ENCODE measurements at places on chromosomes 4 and X.

- DNase-seq, result no peak
Observed at GRCh38 chr4:16759931-16760582, 138.4 kb downstream of the LDB2 start.

GRCh38 chr4:89204624-89205023 is 93.3 kb downstream of the TIGD2 start:
- DNase-seq, result no peak

DNA sequence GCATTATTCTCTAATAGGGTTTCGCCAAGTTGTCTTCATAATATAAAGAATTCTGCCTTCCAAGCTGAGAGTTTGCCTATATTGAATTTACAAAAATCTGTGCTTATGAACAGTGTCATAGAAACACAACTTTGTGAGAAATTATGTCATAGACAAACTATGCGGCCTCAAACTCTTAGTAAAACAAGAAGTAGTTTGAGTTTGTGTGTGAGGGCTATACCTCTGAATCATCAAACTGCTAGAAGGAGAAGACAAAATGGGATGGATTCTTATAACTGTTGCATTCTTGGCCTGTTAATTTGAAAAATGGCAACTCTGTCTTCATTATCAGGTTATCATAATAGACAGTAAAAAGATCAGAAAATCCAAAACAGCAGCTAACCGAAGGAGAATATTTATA is 46.1 kb upstream of the NAP1L5 start:
- DNase-seq, result no peak

GRCh38 chrX:94329182-94329581 is 655.2 kb downstream of the FAM133A start:
- no peak for DNase-seq

- DNase-seq, result no peak
Observed at GRCh38 chrX:21932292-21933002, 8.1 kb upstream of the SMS start.

- no peak for DNase-seq
Observed at GRCh38 chrX:70332600-70332999, 42.7 kb downstream of the KIF4A start.

DNA sequence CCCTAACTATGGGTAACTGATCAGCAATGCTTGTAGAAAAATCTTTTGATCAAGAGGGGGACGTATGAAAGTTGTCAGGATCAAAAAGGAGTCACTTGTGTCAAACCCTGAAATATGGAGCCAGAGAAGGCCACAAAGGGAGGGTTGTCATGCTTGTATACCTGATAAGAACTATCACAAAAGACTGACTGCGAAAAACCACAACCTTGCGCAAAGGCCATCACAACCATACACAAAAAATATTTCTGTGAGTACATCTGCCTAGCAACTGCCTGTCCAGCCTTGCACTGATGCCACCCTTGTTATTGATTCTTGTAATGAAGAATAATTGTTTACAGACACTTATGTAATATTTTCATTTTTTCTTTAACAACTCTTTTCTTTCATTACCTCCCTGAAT is 22.8 kb upstream of the EIF4E start:
- DNase-seq, result no peak

DNA sequence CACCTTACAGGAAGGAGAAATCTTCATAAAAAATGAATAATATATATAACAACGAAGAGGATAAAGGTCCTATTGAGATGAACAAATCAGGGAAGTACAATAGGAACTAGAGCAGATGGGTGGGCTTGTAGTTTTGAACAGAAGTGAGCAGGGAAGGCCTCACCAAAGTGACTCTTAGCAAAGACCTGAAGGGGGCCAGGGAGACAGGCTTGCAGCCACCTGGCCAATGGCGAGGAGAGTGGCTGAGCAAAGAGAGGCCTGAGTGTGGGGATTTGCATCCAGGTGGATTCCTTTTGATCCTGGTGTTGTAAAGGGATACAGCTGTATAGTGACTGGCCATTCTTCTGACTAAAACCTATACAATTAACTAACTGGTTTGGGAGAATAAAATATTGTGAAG is 354.1 kb downstream of the CAMK2D start:
- no peak for DNase-seq

GRCh38 chr4:36332023-36332781 is 50.8 kb downstream of the DTHD1 start:
- no peak for DNase-seq

- no peak for DNase-seq
Observed at GRCh38 chr4:59247032-59247431, 1953.1 kb upstream of the ADGRL3 start.

- no peak for DNase-seq
Observed at GRCh38 chr4:94588896-94589693, 137.4 kb downstream of the PDLIM5 start.

- no peak for DNase-seq
Observed at GRCh38 chr4:27819246-27819645, 958.6 kb downstream of the STIM2 start.

GRCh38 chr4:151202851-151203455 is 74.0 kb upstream of the PRSS48 start:
- no peak for DNase-seq

GRCh38 chrX:63350465-63350877 is 661 bp downstream of the SPIN4 start:
- DNase-seq, result no peak

DNA sequence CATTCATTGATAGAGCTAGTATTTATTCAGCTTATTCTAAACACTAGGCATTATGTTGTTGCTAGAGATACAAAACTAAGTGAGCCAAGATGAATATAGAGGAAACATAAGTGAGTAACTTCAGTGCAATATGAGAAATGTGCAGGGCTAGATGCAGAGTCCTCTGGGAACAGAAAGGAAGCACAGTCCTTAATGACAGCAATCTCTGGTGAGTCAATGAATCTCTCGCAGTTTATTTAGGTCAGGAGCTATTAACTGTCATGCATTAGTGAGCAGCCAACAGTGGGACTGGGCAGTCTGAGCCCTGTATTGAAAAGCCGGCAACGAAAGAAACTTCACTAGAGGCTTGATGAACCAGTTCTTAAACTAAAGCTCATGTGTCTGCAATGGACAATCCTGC is 598.1 kb upstream of the MAGEB2 start:
- no peak for DNase-seq

DNA sequence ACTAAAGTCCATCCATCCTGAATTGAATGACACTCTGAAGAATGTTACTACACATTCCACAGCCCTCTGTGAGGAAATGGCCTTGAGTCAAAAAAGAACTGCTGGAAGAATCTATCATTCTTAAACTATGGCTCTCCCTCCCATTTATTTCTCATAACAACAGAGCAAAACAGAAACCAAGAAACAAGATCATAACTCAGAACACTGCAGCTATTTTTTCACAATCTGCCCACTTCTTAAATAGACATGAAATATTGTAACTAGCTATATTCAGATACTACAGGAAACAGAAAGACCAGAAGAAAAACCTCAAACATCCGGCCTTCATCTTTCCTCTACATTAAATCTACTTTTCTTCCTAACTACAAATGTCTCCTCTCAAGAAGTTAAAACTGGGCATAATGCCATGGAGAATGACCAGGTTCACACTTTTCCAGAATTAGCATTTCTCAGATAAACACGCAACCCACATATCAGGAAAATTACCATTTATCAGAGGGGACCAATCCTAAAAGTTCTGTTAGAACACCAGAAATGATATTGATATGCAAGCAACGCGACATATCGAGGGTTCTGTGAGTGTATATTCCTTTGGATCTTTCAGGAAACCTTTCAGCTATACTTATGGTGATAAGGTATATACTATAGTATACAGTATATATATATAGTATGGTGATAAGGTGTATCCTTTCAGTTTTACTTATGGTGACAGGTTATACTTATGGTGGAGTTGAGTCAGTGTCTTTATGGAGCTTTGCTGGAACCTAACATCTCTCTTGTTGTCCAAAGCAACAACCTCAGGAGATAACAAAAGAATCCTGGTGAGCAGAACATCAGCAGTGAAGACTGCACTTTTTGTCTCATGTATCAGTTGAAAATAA is 60.4 kb upstream of the IRF2 start:
- DNase-seq, result no peak

DNA sequence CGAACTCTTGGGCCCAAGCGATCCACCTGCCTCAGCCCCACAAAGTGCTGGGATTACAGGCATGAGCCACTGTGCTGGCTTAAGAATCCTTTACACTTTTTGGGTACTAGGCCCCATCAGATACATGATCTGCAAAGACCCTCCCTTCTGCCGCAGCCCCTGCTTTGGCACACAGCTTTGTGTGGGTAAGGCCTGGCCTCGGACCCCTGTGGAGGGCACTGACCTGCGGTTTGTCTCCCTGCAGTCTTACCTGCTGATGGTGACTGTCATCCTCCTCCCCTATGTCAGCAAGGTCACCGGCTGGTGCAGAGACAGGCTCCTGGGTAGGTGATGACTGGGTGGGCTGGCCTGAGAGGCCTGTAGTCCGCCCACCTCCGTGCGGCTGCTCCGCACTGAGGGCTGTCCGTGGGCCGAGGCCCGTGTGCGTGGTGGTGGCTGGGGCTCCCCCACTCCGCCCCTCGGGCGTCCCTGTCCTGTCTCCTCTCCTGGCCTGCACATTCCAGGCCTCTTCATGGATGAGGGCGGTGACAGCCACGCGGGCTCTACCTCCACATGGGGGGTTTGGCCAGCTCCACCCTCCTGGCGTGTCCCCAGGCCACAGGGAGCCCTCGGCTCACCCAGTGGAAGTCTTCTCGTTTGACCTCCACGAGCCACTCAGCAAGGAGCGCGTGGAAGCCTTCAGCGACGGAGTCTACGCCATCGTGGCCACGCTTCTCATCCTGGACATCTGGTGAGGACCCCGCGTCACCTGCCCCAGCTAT is 18.0 kb downstream of the DGKQ start:
- no peak for DNase-seq

GRCh38 chr4:40515037-40515397 is 114.6 kb downstream of the RBM47 start:
- DNase-seq, result no peak

GRCh38 chr4:52037689-52038102 is 403 bp downstream of the SGCB start:
- no peak for DNase-seq

- no peak for DNase-seq
Observed at GRCh38 chr4:61614231-61614630, 414.1 kb downstream of the ADGRL3 start.

- DNase-seq, result no peak
Observed at GRCh38 chr4:80948995-80949394, 81.5 kb upstream of the BMP3 start.
